ENCODE measurements at places on chromosomes 6 and 20.
A peak's percentile ranks its signal among the peaks of the same experiment; 100 is the strongest.

- DNase-seq: no peak
These were observed 235.0 kb downstream of the TTLL2 start for GRCh38 chr6:167559675-167560479.

- no peak for DNase-seq
These were observed 23.5 kb upstream of the OCSTAMP start for GRCh38 chr20:46573788-46574584.

DNA sequence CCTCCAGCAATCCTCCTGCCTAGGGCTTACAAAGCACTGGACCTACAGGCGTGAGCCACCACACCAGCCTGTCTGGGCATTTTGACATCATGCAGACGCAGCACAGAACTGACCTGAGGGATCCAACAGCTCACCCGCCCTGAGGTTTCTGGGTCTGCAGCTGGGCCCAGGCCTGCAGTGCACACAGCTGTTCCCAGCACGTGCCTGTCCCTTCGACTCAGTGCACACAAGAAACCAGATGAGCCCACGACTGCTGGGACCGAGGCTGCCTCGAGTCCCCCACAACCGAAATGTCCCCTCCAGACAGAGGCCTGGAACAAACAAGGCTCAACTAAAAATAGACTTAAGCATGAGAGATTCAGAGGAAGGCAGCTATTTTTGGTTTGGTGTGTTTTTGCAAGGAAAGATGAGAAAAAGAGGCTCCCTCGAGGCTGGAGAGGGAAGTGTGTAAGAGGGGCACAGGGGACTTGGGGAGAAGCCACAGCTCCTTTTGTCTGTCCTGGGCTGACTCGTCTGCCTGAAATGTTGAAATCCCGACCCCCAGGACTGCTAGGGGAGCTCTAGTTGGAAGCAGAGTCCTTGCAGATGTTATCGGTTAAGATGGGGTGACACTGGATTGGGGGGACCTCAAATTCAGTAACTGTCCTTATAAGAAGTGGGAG lies 66.3 kb downstream of the YTHDF1 start:
- DNase-seq: no peak

GRCh38 chr6:157980288-157981131 lies 1.2 kb upstream of the SYNJ2 start:
- DNase-seq: no peak

- DNase-seq: no peak
These were observed 15.4 kb downstream of the ENPP3 start for GRCh38 chr6:131652472-131652871.

GRCh38 chr20:60138256-60139220 lies 180.3 kb downstream of the CDH26 start:
- DNase-seq: no peak

DNA sequence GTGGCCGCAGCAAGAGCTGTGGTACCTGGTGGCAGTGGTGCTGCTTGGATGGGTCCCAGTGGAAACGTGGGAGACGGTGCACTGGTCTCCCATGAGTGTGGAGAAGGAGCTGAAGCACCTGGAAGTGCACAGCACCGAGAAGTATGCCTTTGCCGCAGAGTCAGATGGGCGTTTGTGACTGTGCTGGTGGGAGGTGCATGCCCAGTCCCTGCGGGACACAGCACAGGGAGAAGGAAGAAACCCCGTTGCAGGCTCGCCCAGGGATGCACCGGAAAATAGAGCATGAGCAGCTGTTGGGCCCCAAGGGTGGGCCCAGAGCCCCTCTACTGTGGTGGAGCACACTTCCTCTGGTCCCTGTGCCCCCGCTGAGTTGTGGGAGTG lies 19.3 kb upstream of the RGS17 start:
- DNase-seq: no peak

DNA sequence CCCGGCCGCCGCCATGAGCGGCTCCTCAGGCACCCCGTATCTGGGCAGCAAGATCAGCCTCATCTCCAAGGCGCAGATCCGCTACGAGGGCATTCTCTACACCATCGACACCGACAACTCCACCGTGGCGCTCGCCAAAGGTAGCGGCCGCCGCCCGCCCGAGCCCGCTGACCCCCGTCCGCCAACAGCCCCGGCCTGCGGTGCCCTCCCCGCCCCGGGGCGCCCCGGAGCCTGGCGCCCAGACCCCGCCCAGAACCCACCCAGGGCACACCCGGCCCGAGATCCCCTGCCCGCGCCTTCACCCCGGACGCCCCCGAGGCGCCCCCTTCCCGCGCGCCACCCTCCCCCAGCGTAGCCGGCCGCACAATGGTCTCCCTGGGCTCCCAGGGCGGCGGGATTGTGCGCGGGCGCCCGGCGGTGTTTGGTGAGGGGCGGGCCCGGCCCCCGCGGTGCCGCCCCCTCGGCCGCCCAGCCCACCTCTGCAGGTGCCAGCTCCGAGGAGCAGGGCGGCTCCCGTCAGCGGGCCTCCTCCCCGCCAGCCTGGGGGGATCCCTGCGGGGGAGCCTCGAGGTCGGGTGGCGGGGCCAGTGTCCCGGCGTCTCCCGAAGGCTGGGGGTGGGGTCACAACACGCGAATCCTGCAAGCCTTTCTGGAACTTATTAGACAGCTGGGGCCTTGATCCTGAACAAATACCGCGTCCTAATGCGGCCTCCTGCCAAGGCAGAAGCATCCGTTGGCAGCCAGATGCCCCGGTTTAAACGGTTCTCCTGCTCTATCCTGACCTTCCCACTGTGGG lies 577 bp downstream of the LSM14B start:
- DNase-seq: peak; percentile 69

GRCh38 chr6:16746812-16747211 lies 14.4 kb downstream of the ATXN1 start:
- DNase-seq: no peak

GRCh38 chr20:7980332-7981046 lies 39.1 kb downstream of the TMX4 start:
- DNase-seq: peak; percentile 72

DNA sequence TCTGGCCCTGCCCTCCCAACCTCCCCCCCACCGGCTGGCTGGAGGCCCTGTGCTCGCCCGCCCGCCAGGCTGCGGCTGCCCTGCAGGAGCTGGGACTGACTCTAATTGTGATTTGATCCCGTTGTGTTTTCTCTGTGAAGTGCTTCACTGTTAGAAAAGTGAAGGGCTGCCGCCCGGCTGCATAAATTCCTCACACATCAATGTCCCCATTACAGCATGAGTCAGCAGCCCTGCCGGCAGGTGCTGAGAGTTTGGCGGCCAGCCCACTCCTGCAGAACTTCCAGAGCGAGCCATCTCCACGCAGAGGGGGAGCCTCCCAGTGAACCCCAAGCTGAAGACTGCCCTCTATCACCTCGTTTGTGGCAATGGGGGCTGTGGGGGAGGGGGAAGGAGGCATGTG lies 137.9 kb downstream of the DLL1 start:
- DNase-seq: no peak

GRCh38 chr6:133945158-133945557 lies 7.9 kb upstream of the TBPL1 start:
- peak; percentile 39 for DNase-seq

GRCh38 chr6:142088858-142089216 lies 43.9 kb upstream of the GJE1 start:
- peak; percentile 39 for DNase-seq

- peak; percentile 22 for DNase-seq
These were observed 3.4 kb downstream of the LINC00237 start for GRCh38 chr20:21102603-21103311.

GRCh38 chr6:24918641-24919055 lies 17.1 kb downstream of the RIPOR2 start:
- no peak for DNase-seq

- no peak for DNase-seq
These were observed 51.8 kb upstream of the MYB start for GRCh38 chr6:135129136-135129856.

DNA sequence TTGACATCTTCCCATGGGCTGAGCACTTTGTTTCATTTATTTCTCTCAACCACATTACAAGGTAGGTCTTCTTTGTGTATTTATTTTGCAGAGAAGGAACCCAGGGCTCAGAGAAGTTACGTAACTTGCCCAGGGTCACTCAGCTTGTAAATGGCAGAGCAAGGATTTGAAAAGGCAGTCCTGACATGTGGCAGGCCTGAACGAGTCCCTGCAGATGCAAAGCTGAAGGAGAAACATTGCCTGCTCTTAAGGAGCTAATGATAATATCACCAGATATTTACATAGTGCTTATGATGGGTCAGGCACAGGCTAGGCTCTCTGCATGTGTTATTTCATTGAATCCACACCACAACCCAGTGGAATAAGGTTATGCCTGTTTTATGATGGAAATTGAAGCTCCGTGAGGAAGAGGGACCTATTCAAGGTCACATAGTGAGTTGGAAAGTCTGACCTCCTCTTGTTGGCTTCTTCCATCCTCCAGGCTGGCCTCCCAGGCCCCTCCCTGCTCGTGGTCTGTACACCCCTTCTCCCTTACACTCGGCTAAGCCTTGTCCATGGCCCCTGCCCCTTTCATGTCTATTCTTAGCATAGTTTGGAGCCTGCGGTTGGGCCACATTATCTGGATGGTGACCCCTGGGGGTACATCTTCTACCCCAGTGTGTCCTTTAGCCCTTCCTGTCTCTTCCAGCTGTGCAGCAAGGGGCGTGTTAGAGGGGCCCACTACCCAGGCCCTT lies 12.5 kb downstream of the MYH7B start:
- DNase-seq: no peak

DNA sequence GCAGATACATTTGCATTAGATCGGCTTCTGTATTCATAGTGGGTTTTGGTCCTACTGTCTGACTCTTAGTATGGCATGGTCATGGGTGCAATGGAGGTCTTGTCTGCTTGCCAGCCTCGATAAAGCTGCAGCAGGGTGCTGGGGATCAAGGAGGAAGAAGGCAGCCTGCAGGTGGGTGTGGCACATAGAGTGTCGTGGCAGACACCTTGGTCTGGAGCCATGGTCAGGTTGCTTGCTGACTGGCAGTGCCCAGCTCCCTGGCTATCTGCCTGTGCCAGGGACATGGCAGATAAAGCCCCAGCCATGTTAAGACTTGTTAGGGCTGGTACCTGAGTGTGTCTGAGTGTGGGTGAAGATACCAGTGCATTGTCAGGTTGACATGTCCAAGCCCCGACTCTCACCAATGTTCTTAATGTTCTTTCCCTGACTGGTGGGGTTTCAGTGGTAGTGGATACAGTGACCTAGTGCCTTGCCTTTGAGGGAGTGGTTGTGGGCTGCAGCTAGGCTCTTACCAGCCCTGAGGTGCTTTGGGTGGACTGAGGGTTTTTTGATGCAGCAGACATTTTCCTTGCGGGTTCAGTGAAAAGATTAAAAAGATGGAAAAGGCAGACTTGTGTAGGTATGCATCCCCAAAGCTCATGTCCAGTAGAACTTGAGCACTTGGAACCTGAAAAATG lies 1.8 kb downstream of the FAM83D start:
- DNase-seq: no peak

DNA sequence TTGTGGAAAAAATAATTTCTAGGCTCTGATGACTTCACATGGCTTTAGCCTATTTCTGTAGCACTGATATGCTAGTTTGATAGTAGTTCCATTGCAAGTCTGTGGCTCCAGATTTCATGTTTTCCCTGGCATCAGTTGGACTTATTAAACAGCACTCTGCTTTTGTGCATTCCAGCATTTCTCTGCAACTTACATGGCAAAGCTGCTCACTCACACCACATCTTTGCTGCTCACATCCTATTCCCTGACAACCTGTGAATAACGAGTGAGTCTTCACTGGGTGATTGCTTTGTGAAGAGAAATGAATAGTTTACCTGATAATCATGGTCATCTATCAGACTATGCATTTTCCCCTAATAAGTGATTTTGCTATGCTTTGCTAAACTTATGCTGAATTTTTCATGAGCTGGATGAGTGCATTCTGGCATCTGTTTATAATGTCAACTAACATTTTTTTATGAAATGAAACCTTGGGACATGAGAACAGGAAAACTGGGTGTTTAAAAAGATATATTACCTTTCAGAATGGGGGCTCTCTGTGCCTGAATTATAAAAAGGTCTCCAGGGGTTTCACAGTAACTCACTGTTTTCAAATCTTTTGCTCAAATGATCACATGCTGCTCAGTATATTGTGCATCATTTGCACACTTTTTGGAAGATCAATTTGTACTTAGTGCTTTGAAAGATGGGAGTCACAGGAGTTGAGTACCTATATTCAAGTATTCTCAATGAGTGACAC lies 301.8 kb downstream of the TBC1D32 start:
- DNase-seq: no peak

- DNase-seq: no peak
These were observed 562 bp downstream of the TRIM39 start for GRCh38 chr6:30327232-30327746.

DNA sequence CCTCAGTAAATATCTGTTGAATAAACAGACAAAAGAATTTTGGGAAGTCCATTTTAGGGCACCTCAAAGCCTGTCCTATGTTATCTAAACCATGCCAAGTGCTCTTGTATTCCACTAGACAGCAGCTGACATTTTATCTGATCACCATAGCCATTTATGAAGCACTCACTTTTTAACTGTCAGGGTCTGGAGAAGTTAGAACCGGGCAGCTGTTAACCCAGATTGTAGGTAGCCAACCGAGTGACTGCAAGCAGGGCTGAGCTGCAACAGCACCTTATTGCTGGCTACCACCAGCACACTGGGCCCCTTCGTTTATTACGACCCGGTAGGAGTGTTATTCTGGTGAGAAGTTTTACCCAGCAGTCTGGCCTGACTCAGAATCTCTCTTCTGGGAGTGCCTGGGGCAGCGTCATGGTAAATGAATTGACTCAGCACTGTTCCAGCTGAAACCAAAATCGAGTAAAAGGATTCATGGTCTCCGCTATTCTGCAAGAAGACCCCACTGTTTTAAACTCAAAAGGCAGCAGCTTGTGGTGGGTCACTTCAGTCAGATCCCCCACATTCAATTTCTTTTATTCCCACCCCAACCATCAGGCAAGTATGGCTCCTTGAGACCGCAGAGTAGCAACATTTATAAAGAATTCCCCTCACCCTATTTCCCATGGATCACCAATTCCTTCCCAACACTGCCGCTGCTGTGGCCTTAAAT lies 1.7 kb downstream of the UBE2V1 start:
- DNase-seq: peak; percentile 85

- no peak for DNase-seq
These were observed 18.5 kb downstream of the DST start for GRCh38 chr6:56624046-56624727.

GRCh38 chr6:150410399-150410798 lies 41.6 kb downstream of the IYD start:
- no peak for DNase-seq

GRCh38 chr20:59948828-59949720 lies 8.9 kb downstream of the FAM217B start:
- peak; percentile 82 for DNase-seq

DNA sequence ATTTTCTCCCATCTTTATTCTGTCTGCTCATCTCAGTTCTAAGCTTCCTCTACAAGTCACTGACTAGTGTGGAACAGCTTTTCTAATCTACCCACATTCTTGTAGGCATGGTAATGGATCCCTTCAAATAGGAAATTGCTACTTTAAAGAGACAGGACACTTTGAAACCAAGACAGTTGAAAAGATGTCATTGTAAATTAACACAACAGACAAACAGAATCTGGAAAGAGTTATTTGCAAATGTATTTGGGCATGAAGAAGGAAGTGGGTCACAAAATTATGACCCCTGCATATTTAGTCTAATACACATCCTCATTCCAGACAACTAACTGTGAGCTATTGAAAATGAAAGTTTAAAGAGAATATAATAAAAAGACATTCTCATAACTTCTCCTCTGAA lies 298.2 kb upstream of the MARCKS start:
- peak; percentile 65 for DNase-seq

GRCh38 chr20:10453241-10453640 lies 18.1 kb downstream of the SLX4IP start:
- no peak for DNase-seq

Measured in adipocyte (in vitro differentiated cells).